Heart left ventricle (tissue), 16 donors: ENCODE measurements at places on chromosomes 3 and 15.

DNA sequence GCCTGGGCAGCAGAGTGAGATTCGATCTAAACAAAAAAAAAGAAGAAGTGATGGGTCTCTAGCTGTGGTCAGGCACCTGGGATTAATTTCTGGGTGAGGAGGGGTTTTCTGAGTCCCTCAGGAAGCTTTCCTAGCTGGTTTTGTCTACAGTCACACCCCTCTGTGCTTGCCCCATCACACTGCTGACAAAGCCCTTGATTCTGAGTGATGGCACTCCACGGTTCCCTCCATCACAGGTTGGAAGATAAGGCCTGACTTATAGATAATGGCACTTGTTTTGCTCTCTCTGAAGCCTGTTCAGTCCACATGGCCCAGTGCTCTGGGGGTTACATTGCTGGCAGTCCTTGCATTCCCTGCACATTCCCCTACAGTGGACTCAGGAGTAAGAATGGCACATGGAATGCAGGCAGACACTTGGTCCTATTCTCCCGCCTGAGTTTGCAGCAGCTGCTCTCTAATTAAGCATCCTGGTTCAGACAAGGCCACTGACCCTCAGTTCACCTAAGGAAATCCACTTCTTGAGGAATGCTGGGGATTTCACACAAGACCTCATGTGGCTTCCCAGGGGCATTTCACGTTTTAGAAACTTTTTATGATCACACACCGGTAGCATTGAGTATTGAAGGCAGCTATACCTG is 81.0 kb upstream of the NMNAT3 start:
- no peak for DNase-seq

- DNase-seq = no peak
Measured at GRCh38 chr15:39458131-39458530, 122.7 kb upstream of the THBS1 start.

GRCh38 chr3:64270866-64271260 is 45.6 kb upstream of the PRICKLE2 start:
- no peak for DNase-seq

DNA sequence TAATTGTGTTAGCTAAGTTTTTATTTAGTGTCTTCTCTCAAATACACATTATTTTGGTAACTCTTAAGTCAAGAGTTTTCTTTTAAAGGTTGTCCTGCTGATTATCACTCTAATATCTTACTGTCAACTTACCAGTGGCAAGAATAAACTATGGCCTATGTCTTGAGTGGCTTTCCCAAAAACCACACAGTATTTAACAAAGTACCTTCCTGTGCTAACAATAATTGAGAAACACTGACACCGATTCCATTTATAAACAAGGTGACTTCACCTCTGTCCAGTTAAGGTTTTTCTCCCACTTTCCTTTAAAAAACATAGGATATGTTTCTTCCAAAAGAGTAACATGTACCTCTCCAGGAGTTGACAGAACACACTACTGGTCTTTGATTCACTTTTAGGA is 234.3 kb upstream of the CD96 start:
- DNase-seq = no peak

DNA sequence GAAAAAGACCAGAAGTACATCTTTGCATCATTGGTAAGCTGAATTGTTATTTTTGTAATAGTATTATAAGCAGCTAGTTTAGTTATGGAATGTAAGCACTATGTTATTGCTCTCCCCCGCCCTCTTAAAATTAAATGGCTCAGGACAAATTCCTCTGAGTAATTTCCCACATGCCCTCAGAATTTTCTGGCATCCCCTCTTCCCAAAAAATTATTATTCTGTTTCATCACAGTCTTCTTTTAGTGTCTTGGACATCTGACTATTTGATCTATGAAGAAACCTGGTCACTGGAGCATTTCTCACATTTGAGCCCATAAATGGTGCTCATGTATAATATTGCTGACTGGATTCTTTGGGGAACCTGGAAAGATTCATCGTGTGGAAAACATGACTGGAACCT is 68.3 kb downstream of the KLHL25 start:
- no peak for DNase-seq

DNA sequence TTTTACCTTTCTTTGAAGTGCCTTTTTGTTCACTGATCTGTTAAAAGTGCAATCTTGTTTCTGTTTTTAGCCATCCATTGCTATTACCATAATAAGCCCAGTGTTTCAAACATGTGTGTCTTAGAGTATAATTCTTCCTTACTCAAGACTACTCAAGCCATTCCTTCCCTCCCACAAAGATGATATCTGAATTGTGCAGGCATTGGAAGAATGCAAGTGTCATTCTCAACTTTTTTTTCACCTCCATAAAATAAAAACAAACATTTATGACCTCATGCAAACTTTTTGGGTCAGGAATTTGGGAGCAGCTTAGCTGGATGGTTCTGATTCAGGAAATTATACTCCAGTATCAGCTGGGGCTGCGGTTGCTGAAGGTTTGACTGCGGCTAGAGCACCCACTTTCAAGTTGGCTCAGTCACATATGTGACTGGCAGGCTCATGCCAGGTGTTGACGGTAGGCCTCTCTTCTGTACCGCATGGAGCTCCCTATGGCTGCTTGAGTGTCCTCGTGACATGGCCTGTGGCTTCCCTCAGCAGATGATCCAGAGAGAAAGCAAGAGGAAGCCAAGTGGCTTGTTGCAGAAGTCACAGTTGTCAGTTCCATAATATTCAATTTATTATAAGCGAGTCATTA is 490.8 kb downstream of the CNTN4 start:
- DNase-seq = no peak

DNA sequence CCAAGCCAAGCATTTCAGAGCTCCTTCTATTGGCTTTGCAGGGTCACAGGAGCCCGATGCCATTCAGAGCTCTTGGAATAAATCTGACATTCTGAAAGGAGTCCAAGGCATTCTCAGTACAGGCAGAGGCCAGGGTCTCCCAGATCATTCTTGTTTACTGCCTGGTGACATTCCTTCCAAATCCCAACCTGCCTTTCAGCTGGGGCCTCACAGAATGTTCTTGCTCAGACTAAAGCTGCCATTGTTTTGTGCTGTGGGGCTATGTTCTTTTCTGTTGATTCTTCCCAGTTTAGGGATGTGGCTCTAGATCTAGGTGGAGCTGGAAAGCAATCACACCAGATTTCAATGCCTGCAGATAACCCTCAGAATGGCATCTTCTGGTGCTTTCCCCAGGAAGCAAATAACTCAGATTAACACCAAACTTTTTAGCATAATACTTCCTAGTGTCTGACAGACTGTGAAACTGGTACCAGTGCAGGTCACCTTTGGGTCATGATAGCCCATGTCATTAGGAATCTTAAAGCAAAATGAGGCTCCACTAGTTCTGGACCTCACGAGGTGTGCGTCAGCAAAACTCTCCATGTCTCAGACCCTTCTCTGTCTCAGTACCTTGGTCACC is 166.9 kb downstream of the CHST2 start:
- DNase-seq = no peak

DNA sequence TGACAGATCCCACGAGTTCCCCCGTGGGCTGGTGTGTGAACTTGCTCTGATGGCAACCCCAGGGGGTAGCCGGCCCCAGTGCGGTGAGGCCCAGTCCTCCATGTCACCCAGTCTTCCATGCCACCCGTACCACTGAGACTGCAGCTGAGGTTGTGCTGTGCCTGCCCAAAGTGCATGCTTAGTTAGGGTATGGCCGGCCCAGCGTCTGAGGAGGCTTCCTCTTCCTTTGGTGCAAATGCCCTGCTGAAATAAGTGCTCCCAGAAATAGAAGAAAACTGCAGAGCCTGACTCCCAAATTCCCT is 31.5 kb downstream of the MGLL start:
- DNase-seq = no peak

GRCh38 chr3:42742688-42743087 is 30.4 kb downstream of the CCDC13 start:
- no peak for DNase-seq
